ENCODE measurements at places on chromosomes 7 and 10.

- DNase-seq = no peak
Measured at GRCh38 chr10:102832987-102833386, 4.2 kb downstream of the CYP17A1 start.

GRCh38 chr10:61463035-61463909 is 10.1 kb upstream of the TMEM26 start:
- no peak for DNase-seq

GRCh38 chr10:113232928-113233511 is 283.0 kb downstream of the TCF7L2 start:
- DNase-seq = no peak

GRCh38 chr7:44307301-44307900 is 18.0 kb downstream of the CAMK2B start:
- DNase-seq = peak; percentile 7

DNA sequence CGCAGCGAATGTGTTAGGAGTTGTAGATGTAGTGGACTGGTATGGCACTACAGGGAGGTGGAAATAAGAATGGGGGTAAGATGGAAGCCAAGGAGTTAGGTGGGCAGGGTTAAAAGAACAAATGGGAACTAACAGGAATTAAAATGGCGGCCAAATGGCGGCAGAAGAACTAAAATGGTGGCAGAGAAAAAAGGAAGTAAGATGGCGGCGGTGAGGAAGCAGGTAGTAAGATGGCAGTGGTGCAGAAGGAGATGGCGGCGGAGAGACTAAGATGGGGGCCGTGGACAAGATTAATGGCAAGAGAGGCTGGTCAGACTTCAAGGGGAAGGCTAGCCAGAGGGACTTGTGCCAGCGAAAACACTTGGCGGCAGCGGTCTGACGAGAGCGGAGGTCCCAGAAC is 44.5 kb downstream of the ZNF138 start:
- DNase-seq = no peak

All from head of caudate nucleus (tissue), 42 donors.